ENCODE measurements at places on chromosomes 7 and 10.
A peak's percentile ranks its signal among the peaks of the same experiment; 100 is the strongest.

DNA sequence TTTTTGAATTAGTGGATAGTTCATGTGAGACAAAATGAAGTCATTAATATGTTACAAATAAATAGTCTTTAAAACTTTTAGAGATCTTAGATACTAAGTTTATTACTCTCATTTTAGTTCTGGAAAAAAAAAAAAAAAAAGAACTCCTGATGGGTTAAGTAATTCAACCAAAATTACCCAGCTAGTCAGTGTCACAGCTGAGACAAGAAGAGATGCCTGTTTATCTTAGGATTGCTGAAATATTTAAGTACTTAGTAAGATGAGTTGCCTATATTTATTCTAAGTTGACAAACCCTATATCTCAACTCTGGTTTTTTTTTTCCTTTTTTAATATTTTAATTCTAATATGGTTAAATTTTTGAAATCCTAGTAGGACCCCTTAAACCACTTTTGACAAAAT is 781.0 kb upstream of the LRRN3 start:
- no peak for DNase-seq

DNA sequence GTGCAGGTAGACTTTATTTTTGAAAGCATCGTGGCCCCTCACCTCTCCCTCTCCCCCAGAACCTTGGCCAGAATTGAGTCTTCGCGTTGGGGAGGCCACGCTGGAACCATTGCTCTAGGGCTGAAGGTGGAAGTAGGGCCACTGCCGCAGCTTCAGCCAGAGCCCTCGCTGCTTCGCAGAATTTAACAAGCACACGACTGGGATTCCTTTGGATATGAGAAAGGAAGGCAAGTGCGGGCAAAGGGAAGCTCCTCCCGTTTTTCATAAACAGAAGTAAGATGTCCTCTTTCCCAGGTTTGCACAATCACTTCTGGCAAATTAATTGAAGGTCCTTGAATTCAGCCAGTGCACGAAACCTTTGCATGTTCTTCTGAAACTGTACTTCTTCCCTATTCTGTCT is 168.1 kb downstream of the CCDC3 start:
- no peak for DNase-seq

DNA sequence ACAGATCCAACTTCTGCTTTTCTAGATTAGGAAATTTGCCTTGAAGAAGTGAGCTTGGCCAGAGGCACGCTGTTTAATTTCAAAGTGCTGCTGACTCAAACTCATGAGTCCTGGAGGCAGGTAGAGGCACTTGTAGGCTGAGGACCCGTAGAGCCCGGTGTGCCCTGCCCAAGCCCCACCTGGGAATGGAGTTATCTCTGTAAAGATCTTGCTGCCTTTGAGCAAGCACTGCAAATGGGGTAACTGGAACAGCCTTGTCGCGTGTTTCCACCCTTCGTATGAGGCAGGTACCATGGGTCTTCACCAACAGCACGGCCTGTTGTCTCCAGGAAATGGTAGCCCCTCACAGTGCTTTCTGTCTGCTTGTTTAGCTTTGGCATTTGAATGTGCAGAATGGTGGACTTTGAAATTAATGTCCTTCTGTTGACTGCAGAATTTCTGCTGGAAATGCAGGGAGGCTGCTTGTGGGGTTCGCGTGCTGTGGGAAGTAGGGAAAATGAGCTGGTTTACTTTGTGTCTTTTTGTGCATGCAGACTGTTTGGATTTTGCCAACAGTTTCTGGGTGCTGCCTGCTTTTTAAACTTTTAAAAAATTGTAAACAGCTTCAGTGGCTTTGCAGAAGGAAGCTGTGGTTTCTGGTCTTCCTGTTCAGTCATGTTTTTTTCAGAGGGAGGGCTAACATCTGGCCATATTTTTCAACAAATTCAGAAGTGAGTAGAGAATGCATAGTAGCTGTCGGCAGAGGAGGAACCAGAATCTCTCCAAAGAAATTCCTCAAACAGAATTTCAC is 27.2 kb downstream of the CCM2 start:
- DNase-seq, result no peak

- no peak for DNase-seq
These were observed 181.9 kb upstream of the VSTM2A start for GRCh38 chr7:54360075-54360840.

- no peak for DNase-seq
These were observed 371.2 kb upstream of the LRRN3 start for GRCh38 chr7:110719741-110720140.

DNA sequence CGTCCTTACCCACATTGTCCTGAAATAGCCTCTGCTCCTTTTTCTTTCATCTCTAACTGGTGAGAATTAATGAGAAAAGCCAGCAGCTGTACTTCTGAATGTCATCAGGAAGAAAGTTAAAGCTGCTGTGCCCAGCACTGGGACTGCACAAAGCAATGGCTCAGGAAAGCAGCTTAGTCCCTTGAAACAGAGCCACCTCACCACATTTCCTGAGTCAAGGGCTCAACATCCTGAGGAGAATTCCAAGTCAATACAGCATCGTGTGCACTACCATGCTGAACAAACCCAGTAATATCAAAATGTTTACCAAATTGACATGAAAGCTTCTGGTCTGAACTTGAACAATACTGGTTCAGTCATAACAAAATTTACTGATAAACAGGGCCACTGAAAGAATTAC is 140.1 kb downstream of the KMT2E start:
- no peak for DNase-seq

- DNase-seq, result peak; percentile 44
These were observed 58.2 kb upstream of the ANTXRL start for GRCh38 chr10:46228563-46229071.

DNA sequence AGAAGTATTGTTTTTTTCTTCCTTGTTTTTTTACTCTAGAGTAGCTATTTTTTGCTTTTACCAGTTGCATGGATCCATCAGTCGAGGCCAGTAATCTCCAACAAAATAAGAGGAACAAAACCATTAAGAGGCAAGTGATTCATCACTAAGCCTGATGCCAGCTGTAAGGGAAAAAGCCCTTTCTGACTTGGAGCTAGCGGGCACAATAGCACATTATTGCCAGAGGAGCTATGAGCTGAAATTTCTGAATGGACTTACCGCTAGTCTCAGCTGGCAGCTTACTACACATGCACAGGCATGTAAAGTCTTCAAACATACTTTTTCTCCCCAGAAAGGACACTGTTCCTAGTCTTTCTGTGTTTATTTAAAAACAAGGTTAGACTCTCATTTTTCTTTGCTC is 41.6 kb upstream of the PTPRZ1 start:
- no peak for DNase-seq
